GOT3 (cell line): ENCODE measurements at places on chromosomes 6 and 20.

DNA sequence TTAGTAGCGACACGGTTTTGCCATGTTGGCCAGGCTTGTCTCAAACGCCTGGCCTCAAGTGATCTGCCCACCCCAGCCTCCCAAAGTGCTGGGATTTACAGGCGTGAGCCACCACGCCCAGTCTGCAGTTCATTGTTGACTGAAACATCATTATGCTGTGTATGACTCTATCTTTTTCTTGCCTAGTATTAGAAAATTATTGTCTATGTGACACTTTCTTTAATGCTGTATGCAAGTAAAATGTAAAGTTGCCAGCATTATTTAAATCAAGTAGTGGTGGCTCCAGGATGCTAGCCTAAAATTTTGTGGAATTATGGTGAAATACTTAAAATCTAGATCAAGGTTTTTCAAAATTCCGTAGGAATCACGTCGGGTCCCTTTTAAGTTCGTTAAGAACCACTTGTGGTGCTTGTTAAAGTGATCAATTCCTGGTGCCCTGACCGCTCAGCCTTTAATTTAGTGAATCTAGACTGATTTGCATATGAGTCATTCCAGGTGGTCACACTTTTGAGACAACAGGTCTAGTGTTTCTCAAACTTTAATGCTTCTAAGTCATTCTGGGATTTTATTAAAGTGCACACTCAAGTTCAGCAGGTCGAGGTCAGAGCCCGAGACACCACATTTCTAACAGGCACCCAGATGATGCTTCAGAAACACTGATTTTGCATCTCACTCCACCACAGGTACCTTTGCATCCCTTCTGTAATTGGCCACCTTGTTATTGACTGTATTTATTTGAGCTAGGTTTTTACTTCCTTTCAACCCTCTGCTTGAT, 132.6 kb upstream of the MTHFD1L start:
- no peak for DNase-seq

- no peak for DNase-seq
These were observed 68.2 kb upstream of the TNFAIP3 start for GRCh38 chr6:137798846-137799245.

- DNase-seq = no peak
These were observed 88.3 kb downstream of the SASH1 start for GRCh38 chr6:148430897-148431296.

GRCh38 chr6:149714442-149714841, 3.5 kb downstream of the LATS1 start:
- DNase-seq = no peak

- DNase-seq = peak; percentile 96
These were observed at the start of gene ABHD12 for GRCh38 chr20:25390538-25391528. Gene ABHD12, minus strand, starts transcription at chr20:25390835. Its CDS starts 132 bp downstream, at chr20:25390703.

DNA sequence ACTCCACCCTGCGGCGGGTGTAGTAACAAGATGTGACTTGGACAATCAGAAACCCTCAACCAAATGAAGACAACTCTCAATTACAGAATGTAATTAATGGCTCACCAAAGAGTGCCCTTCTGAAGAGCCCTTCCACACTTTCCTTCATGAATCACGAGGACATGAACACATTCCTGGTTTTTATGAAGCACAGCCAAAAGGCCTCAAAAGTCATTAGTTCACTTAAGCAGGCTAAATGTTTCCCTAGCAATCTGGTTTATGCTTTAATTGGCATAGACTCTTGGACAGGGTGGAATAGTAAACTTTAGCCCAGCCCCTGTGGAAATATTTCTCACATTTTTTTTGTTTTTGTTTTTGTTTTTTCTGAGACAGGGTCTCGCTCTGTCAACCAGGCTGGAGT, 20.5 kb downstream of the CPNE5 start:
- no peak for DNase-seq

DNA sequence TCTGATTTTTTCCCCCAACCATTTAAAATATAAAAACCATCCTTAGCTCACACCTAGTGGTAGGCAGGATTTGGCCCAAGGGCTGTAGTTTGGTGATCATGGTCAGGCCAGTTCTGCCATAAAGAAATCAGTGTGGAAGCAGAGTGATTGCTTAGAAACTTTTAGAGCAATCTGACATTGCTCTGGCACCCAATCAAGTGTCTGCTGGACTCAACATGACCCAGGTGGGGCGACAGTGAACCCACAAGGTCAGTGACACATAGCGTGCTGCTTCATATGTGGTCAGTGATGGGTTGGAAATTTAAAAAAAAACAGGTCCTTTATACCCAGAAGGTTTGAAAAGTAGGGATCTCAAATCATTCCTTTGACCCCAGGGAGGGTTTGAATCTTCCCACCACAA, 107.9 kb downstream of the BANF2 start:
- DNase-seq = no peak

DNA sequence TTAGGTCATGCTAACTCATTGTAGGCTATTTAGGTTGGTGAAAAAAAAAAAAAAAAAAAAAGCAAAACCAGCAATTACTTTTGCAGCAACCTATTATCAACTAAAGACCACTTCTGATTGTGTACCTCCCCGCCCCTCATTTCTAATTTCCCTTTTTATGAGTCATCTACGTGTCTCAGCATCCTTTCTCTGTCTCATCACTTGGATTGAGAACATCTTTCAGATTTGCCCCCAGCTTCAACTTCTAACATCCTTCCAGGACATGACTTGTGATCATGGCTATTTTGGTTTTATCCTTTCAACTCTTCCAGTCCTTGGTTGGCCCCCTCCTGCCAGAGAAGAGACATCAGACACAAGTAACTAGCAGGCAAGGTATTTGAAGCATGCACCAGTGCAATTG, 156.7 kb upstream of the CCN2 start:
- DNase-seq = no peak

DNA sequence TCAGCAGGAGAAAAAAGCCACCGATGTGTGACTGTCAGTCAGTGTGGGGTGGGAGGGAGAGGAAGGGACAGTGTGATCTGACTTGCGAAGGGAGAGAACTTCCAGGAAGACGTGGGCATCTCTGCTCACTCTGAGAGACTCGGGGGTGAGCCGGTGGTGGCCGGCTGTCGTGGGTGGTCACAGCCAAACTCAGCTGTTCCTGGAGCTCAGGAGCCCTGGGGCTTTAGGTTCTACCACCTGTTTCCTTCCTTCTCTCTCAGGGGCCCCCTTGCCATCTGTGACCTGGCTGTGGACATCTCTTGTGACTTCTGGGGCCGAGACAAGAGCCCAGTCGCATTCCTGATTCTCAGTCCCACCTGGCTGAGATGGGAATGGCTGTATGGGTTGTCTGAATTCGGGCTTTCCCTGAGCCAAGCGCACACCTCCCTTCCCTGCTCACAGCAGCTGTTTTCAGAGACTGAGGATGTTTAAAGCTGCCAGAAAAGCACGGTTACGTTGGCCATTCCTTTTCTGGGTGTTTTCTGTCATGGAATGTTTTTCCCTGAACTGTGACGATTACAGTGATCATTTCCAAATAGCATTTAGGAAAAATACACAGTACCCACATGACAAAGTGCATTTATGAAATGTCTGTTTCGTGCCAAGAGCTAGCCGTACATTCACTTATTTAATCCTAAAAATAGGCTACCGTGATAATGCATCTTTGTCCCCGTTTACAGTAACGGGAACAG, 36.5 kb downstream of the SYNJ2 start:
- DNase-seq = no peak

- peak; percentile 24 for DNase-seq
These were observed 32.6 kb downstream of the C6orf15 start for GRCh38 chr6:31079656-31080261.

- DNase-seq = no peak
These were observed 928.9 kb upstream of the CITED2 start for GRCh38 chr6:140303218-140303949.

- no peak for DNase-seq
These were observed 59.5 kb upstream of the RSPO3 start for GRCh38 chr6:127058936-127059335.

- DNase-seq = no peak
These were observed 10.9 kb upstream of the ZNF831 start for GRCh38 chr20:59152559-59153354.

- DNase-seq = no peak
These were observed 5.1 kb downstream of the RING1 start for GRCh38 chr6:33213166-33213988.

DNA sequence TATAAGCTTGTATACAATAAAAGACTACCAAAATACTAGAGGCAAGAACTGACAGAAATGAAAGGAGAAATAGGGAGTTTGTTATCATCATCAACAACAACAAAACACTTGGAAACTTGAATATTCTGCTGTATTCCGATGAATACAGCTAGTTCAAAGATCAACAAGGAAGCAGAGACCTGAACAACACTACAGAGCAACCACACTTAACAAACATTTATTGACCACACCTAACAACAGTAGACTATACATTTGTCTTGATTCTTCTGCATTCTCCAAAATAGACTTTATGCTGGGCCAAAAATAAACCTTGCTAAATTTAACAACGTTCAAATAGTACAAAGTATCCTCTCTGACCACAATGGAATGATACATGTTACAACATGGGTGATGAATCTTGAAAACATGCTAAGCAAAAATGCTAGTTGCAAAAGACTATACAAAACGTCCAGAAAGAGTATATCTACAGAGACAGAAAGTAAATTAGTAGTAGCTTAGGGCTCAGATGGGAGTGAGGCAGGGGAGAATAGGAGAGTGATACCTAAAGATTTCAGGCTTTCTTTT, 39.1 kb upstream of the PAK5 start:
- no peak for DNase-seq
